Activated T-cell treated with anti-CD3 and anti-CD28 coated beads for 4 hours (primary cell): ENCODE measurements at places on chromosomes 6 and 20.

DNA sequence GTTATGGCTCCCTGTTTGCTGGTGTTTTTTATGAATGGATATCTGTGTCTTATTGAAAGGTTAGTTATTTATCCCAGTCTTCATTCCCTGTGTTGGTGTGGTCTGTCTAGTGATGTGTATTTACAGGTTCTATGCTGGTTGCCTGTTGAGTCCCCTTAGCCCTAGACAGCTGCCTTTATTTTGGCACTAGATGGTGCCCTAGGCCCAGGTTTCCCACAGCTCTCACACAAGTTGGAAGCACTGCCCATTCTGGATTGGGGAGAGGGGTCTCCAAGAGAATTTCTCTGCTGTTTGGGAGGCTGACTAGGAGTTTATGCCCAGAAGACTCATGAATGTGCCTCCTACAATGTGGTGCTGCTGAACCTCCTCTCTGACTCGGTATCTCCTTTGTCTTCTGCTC lies 12.4 kb downstream of the GRM1 start:
- DNase-seq = no peak

DNA sequence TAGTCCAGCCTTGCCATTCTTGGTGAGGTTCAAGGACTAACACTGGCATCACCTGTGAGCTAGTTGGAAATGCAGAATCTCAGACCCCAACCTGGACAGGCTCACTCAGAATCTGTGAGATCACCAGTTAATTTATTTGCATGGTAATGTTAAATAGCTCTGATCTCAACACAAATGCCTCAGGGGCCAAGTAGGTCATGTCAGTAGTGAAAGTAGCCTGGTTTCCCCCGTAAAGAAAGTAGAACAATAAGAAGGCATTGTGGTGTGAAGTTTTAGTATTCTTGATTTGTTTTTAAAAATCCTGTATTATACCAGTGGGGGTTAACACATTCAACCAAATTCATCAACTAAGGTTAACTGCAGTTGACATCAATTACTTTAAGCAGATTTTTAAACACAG lies 105.5 kb downstream of the PPP1R14C start:
- no peak for DNase-seq

- DNase-seq = no peak
These were observed 19.2 kb downstream of the ADRM1 start for GRCh38 chr20:62321975-62322374.

DNA sequence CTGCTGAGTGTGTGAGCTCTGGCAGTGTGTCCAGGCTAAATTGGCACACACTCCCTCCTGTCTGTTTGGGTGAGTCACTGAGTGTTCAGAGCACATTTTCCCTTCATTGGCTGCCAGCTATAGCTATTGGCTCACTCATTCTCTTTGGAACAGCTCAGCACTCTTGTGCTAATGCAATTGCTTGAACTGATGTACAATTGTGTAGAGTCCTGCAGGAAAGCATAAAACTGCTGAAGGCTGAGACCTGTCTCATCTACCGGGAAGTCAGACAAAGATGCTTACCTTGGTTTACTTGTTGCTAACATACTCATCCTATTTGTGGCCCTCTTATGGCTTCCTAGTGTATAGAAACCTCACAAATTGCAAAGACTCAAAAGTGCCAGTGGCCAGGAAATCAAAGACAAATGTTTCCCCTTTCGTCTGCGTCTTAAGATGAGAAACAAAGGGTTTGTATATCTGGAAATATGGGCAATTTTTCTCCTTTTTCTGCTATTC lies 351.0 kb downstream of the BCKDHB start:
- DNase-seq = no peak

- no peak for DNase-seq
These were observed 13.3 kb downstream of the SLC2A12 start for GRCh38 chr6:134039116-134039515.

- DNase-seq = no peak
These were observed 39.0 kb downstream of the DSE start for GRCh38 chr6:116409756-116410155.

DNA sequence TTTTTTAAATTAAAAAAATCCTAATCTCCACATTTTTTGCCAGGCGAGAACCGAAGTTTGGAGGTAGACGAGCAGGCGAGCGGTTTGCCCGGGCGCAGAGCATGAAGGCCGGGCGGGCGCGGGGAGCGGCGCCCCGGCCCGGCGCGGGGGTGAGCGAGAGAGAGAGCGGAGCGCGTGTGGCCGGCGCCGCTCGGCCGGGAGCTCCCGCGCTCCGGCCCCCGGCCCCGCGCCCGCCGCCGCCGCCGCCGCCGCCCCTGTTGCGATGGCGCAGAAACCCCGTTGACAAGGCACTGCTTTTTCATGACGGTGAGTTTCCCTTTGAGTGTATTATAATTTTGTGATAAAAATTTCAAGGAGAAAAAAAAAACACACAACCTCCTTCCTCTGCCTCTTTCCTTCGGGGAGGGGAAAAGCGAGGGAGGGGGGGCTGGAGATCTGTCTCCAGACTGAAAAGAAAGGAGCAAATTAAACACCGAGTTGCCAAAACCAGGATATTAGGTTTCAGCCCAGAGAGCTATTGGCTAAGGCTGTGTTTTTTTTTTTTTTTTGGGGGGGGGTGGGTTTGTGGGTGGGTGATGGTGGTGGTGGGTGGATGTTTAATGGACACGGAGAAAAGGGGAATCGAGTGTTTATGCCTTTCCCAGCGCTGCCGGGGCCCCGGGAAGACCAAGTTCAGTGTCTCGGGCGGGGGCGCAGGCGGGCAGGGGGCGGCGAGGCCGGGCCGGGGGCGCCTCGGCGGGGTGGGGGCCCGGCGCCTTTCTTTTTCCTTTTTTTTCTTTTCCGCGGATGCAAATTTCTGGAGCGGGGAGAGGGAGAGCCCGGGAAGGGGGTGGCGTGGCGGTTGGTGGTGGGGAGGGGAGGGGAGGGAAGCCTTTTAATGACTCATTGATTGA lies at the start of gene BICRAL:
Gene BICRAL (plus strand): TSS at position 257 of the 893 bp plus-strand sequence. CDS start 39,971 bp downstream, outside the sequence.
- DNase-seq = peak; percentile 67

GRCh38 chr6:136764517-136764993 lies 27.7 kb downstream of the MAP3K5 start:
- no peak for DNase-seq

DNA sequence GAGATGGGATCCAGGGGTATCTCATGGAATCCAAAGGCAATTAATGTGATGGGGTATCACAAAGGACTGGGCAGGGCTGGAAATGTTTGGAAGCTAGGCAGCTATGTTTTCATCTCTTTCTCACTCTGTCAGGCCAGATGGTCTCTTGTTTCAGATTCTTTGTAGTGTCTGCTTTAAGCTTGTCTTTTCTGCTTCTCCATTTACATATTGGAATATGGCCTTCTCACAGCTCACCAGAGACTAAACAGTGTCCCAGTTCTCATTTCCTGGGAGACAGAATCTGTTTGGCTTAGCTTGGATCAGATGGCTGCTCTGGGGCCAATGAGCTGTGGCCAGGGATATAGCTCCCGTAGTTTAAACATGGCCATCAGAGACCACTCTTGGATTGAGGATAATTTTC lies 78.9 kb downstream of the SLC35F1 start:
- no peak for DNase-seq

DNA sequence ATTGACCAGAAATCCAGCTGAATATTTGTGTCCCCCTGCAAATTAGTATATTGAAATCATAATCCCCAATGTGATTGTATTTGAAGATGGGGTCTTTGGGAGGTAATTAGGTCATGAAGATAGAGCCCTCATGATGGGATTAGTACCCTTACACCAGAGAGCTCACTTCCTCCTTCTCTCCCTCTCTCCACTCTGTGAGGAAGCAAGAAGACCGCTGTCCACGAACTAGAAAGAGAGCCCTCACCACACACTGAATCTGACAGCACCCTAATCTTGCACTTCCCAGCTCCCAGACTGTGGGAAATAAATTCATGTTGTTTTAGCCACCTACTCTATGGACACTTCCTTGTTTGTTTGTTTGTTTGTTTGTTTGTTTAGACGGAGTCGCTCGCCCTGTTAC lies 11.9 kb upstream of the PLAGL1 start:
- DNase-seq = no peak

DNA sequence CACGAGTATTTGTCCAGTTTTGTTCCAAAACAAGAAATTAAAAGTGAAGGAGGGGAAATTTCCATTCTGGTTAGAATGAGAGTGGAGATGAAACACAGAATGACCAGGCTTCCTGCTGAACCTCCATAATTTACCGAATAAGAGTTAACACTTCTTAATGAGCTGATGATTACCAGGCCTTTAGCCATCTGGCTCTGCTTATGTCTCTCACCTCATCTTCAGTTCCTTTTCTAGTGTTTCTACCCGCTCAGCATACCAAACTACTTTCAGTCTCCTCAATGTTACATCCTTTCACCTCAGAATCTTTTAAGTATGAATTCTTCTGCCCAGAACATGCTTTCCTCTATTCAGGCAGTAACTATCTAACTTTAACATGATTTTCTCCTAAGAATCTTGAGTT lies 209.0 kb upstream of the RSPO3 start:
- DNase-seq = no peak

DNA sequence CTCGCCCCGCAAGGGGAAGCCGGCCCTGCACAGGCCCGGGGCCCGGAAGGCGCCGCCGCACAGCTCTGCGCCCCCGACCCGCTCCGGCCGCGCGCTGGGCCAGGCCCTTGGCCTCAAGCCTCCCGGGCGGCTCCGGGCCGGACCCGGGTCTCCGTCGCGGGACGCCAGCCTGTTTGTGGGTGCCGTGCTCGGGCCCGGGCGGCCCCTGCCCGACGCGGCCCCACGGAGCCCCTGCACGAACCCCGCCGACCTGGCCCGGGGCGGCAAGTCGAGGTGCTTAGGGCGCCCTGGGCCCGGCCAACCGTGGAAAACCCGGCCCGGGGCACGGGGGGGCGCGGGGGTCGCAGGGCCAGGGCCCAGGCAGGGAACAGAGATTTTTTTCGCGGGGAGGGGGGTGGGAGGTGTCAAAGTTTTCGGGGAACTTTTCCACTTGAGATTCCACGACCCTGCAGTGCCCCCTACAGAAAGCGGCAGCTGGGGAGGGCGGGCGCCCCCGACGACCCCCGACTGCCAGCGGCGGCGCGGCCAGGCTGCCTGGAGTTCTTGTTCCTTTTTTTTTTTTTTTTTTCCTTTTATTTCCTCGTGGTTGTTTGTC lies 805 bp upstream of the STX16 start:
- DNase-seq = peak; percentile 33

- no peak for DNase-seq
These were observed 5.4 kb downstream of the TRIM26 start for GRCh38 chr6:30207619-30208295.

- no peak for DNase-seq
These were observed 13.9 kb downstream of the TMEM151B start for GRCh38 chr6:44284121-44284520.

- DNase-seq = no peak
These were observed 12.8 kb downstream of the HMGCLL1 start for GRCh38 chr6:55566036-55566710.

DNA sequence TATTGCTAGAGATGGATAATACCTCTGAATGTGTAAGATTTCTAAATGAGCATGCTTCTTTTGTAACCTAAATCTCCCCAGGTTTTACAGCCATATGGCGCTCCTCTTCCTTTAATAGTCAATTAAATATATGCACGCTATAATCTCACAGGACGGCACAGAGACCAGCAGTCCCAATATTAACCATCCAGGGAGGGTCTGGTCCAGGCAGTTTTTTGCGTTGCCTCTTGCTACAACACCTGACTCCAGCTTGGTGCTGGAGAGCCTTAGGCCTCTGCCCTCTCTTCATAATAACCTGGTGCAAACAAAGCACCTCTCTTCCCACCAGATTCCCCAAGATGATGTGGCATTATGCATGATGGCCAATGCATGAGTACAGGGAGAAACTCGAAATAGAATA lies 183.4 kb downstream of the LY86 start:
- DNase-seq = no peak

GRCh38 chr6:151240036-151240685 lies 394 bp downstream of the AKAP12 start:
- DNase-seq = no peak

GRCh38 chr6:25297823-25298522 lies 18.8 kb downstream of the CARMIL1 start:
- no peak for DNase-seq

- DNase-seq = peak; percentile 58
These were observed 185.4 kb downstream of the BCAS1 start for GRCh38 chr20:53884859-53885541.

DNA sequence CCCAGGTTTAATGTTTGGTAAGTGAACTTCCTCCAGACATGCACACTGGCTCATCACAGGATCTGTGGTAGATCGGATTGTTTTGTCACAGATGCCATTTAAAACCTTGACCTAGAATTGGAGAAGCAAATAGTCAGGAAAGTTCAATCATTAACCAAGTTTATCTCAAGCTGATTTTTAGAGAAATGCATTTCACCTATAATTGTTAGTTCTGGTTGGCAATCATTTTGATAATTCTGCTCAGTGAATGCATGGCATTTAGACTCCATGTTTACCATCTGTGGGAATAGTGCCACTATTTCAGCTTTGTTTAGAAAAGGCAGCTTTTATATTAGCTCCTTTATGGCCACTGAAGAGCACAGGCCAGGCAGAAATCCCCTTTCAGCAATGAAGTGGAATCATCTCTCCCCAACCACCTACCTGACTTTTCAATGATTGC lies 73.9 kb upstream of the IPCEF1 start:
- no peak for DNase-seq

GRCh38 chr6:162109480-162110050 lies 618.0 kb downstream of the PRKN start:
- no peak for DNase-seq

- no peak for DNase-seq
These were observed 34.7 kb downstream of the GHRH start for GRCh38 chr20:37226889-37227288.

DNA sequence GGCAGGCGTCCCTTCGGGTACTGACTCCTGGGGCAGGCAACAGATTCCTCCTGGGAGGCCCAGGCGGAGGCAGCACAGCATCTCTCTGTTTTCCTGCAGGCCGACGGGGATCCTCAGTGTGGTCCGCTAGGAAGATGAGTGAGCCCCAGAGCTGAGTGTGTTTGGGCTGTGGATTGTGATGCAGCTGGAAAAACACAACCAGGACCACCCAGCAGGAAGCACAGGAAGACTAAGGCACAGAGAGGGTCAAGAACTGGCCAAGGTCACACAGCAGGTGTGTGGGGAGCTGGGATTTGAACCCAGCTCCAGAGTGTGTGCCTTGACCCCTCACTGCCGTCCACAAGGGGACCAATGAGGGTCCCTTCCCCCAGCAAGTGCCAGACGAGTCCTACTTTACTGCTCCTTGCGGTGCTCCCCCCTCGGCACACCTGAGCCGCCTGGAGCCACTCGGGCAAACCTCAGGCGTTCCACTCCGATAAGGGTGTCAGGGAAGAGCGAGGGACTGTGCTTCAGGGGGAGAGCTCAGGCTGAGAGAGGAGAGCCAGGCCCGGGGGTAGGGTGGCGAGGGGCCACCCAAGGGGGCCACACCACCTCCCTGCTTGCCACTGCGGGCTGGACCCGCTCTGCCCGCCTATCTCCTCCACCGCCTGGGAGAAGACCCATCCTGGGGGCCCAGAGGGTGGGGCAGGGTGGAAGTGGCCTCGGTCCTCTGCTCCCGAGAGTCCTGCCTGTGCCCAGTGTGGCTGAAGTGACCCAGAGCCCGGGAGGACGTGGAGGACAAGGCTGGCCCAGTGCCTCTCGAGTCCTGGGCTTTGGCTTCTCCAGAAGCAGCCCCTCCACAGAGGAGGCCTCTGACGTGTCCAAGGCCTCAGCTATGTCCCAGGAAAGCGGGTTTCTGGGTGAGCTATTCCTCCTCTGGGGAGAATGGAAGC lies 63.3 kb downstream of the YTHDF1 start:
- DNase-seq = no peak

- DNase-seq = no peak
These were observed 31.1 kb downstream of the ABT1 start for GRCh38 chr6:26627843-26628242.
